ENCODE measurements at places on chromosomes 6 and 20.
A peak's percentile ranks its signal among the peaks of the same experiment; 100 is the strongest.

GRCh38 chr6:113055061-113055460, 707.9 kb downstream of the RFPL4B start:
- no peak for DNase-seq

DNA sequence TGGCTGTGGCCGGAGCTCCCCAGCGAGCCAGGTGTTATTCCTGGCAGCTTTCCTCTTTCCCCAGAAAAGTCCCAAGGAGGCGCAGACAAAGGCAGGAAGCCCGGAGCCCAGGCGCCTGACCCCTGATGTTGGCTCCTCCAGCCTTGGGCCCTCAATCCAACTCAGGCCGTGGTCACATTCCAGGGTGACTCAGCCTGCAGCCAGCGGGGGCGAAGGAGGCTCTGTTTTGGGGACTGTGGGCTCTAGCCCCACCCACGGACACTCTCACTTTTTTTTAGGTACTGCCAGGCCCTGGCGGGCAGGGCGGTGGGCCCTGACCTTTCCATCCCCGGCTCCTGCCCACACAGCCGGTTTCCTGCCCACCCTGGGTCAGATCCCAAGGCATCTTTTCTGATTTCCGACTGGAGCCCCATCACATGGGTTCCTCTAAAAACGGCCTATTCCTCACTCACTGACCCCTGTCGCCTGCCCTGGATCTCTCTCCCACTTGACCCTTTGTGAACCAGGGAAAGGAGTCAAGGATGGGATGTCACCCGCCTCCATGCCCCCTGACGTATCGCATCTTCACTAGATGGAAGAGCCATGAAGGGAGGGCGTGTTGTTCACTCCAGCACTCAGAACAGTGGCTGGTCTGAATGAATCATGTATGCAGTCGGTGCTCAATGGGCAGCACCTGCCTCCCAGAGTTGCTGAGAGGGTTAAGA, 5.5 kb downstream of the PTGIS start:
- no peak for DNase-seq

GRCh38 chr6:87181903-87182302, 26.5 kb downstream of the ZNF292 start:
- no peak for DNase-seq

DNA sequence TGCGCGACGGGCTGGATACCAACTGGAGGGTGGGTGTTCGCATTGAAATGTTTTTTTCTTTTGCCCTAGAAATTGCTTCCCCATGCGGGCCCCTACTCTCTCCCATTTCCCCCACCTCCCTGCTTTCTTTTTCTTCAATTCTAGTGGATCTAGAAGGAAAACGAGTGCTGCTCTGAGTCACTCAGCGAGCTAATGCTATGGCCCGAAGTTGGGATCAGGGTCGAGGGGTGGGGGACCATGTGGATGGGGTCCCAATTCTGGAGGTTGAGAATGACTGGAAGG, 71.5 kb downstream of the SOX4 start:
- DNase-seq = no peak

DNA sequence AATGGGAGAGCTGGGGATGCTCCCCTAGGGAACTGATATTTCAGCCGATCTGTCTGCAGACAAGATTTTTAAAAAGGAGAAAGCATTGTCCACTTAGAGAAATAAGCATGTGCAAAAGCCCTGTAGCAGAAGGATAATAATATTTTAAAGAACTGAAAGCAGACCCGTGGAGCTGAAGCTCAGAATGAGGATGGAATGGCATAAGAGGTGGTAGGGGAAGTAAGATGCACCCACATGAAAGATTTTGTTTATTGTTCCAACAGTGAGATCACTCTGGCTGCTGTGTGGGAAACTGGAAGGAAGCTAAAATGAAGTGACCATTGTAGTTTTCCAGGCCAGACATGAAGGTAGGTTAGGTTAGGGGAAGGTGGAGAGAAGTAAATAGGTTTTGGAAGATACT, 266.4 kb upstream of the PRDM1 start:
- no peak for DNase-seq

GRCh38 chr6:7707787-7708186, 18.1 kb upstream of the BMP6 start:
- no peak for DNase-seq

DNA sequence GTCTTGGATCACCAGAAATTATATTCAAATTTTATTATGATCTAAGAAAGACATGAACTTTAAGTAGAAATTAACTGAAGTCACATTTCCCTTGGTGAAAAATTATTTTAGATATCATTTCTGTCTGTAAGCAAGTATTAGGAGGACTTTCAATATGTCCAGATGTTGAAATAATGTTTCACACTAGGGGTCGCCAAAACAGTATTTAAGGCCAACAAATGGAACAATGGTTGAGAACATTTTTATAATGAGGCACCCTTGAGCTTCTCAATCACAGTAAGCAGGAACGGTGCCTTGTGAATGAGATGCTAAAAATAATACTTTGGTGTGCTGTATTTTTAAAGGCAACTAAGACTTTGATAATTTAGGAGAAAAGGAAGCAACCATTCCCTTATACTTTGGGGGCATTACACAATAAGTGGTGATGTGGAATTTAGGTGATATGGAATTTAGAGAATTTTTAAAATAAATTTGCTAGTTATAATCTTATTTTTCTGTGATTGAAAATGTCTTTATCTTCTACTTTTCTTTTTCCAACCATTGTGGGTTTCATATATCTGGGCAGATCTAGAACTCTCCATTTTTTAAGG, 9.6 kb upstream of the SF3B5 start:
- DNase-seq = peak; percentile 85

DNA sequence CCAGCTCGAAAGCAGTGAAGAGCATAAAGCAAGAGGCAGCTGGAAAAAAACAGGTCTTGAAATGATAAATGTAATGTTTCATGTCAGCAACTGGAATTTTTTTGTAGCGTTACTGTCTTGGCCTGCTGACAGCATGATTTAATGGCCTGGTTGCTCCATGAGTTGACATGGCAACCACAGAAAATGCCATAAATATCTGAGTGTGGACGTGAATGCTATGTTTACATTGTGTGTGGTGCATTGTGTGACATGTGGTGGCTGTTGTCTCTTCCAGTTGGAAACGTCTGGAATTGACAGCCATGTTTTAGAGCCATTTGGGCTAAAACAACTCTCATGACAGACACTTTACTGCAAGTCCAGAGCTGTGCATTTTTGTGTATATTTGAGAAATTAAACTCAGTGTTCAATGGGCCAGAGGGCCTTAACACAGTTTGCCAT, 170.0 kb downstream of the FOXA2 start:
- DNase-seq = peak; percentile 8

DNA sequence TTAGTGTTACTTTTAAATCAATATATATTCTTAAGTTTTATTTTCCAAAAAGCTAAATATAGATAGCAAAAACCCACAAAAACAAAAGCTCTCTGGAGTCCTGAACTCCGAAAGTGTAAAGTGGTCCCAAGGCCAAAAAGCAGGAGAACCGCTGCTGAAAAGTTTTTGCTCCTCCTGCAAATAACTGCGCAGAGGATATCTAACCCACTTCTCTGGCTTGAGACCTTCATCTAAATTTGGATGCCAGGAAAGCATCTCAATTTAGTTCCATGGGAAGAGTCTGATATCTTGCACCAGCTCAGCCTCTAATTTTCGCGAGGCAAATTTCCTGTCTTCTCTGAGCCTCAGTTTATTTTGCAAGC, 523 bp downstream of the MRPS10 start:
- no peak for DNase-seq

DNA sequence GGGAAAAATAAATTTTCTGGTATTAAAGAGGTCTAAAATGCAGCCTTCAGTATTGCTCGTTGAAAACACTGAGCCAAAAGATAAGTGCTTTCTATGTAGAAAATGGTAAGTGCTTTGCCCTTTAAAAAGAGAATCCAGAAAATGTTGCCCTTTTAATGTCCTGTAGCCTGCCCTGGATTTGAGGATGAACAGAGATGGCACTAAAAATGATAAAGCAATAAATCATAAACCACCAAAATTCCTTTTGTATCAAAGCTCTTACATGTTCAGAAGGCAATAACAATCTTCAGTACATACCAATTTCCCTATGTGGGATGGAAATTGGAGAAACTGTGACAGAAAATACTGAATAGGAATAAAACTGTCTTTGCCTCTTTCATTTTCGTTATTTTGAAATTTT, 405.8 kb downstream of the PHF3 start:
- no peak for DNase-seq

DNA sequence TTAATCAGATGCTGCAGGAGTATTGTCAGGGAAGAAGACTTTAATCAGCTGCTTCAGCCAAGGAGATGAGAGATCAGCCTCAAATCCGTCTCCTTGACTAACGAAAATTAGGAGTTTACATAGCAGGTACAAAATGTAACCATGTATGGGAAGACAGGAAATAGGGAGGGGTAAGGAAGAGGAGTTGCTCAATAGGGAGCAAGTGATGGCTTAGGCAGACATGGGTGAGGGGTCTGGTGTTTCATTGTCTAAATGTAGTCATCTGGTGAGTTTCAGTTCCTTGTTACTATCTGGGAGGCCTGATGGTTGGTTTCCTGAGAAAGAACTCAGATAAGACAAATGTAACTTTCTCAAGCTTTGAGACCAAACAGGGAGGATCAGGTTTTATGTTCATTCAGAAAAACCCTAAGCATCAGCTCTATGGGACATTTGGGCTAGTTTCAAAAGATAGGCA, 217.3 kb upstream of the SULF2 start:
- DNase-seq = no peak

GRCh38 chr20:25225642-25226432, 22.0 kb upstream of the PYGB start:
- DNase-seq = no peak

- no peak for DNase-seq
Measured at GRCh38 chr6:31763619-31763940, 1.1 kb downstream of the SAPCD1 start.

- no peak for DNase-seq
Measured at GRCh38 chr20:33158637-33159385, 9.1 kb upstream of the BPIFA2 start.

DNA sequence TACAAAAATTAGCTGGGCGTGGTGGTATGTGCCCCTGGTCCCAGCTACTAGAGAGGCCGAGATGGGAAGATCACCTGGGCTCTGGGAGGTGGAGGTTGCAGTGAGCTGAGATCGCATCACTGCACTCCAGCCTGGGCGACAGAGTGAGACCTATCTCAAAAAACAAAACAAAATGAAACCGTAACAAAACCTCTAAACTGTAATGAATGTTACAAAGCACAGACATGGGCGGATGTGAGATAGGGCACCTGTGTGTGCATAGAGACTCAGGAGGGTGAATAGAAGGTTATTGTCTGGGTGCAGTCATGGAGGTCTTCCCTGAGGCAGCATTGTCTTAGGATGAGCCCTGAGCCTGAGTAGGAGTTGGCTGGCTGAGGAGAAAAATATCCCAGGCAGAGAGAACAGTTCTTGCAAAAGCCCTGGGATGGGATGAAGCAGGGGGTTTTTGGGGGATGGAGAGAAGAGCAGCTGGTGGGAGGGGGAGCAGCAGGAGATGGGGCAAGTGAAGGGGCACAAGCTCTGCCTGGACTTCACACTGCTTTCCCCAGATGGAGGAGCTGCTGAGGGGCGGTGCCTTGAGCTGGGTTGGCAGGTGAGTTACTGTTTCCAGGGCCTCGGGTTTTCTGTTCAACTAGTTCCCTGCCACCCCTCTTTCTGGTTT, 5.2 kb downstream of the BCAS4 start:
- no peak for DNase-seq

DNA sequence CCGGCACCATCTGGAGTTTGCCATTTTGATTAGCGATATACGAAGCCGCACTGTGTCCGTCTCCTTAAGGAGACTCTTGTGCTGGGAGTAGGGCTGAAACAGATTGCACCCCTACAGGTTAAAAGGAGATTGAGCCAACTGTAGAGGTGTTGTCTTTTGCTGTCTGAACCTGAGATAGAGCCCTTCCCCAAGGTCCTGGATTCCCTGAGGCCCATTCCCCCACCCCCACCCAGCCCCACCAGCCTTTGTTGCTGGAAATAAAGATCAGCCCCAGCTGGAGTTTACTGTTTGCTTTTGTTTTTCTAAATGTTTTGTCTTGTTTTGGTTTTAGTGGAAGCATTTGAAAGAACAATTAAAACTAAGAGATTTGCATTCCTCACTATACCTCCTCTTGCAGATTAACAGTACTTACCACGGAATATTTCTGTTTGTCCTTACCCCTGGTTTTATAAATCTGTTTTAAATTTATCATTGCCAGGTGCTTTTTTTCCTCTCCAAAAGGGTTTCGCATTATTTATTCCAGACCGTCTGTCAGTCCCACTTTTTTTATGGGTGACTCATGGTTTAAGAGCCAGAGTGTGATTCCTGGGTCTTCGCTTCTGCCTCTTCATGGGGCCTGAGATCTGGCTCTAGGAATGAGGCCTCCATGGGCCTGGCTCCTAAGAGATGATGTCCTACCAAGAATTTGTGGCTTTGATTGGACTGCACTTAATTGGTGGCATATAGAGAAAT, 169.2 kb downstream of the DTNBP1 start:
- DNase-seq = no peak

DNA sequence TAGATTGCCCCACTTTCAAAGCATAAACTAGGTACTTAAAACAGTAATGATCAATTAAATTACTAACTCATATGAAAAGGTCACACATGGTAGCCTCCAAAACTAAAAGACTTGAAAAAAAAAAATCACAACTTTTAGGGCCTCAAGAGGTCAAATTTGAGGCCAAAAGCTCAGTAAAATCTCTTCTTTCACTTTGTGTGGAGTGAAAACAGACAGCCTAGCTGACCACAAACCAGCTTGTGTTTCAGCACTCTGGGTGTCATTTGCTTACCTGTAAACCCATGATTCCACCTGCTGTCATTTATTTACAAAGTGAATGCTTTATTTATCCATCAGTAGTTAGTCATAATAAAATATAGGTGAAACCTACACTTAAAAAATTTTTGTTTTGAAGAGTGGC, 34.0 kb downstream of the GNAS start:
- DNase-seq = no peak
